T-helper 2 cell (primary cell): ENCODE measurements at places on chromosomes 7 and 10.
A peak's percentile ranks its signal among the peaks of the same experiment; 100 is the strongest.

- DNase-seq = no peak
These were observed 219.6 kb downstream of the ARHGAP12 start for GRCh38 chr10:31709028-31709427.

- DNase-seq = no peak
These were observed 15.0 kb downstream of the ARPC1A start for GRCh38 chr7:99340659-99341058.

GRCh38 chr10:12022580-12023257 is 19.9 kb downstream of the UPF2 start:
- no peak for DNase-seq

- DNase-seq = no peak
These were observed 24.2 kb downstream of the SORBS1 start for GRCh38 chr10:95536894-95537541.

DNA sequence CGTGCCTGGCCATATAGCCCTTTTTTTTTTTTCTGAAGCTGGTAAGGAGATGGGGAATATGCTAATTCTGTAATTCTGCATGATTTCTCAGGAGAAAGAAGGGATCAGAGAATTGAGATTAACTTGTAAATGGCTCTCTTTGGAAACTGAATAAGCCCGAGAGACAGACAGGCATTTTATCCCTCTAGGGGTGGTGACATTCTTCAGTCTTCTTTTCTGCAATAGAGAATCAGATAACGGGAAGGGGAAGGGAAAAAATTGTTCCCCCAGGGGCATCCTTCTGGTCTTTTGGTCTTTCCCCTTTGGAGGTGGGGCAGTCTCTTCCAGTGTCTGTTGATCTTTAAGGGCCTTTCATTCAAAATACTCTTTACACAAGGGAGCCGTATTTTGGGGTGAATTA is 34.2 kb downstream of the HK1 start:
- no peak for DNase-seq

GRCh38 chr10:79378383-79378646 is 31.0 kb downstream of the PPIF start:
- DNase-seq = no peak

DNA sequence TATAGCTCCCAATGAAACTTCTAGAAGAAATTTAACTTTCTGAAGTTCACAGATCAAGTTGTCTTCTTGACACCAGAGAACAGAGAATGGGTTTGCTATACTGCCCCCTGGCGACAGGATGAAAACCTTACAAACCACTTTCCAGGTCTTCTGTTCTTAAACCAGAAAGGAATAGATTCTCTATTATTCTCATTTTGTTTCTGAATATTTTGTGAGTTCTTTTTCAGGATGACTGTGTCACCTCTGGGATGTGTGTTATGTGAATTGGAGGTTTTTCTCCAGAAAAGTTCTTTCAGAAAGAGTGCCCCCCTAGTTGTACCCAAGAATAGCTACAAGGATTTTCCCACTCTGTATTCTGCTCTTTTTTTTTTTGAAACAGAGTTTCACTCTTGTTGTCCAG is 6.3 kb downstream of the IFT22 start:
- no peak for DNase-seq

DNA sequence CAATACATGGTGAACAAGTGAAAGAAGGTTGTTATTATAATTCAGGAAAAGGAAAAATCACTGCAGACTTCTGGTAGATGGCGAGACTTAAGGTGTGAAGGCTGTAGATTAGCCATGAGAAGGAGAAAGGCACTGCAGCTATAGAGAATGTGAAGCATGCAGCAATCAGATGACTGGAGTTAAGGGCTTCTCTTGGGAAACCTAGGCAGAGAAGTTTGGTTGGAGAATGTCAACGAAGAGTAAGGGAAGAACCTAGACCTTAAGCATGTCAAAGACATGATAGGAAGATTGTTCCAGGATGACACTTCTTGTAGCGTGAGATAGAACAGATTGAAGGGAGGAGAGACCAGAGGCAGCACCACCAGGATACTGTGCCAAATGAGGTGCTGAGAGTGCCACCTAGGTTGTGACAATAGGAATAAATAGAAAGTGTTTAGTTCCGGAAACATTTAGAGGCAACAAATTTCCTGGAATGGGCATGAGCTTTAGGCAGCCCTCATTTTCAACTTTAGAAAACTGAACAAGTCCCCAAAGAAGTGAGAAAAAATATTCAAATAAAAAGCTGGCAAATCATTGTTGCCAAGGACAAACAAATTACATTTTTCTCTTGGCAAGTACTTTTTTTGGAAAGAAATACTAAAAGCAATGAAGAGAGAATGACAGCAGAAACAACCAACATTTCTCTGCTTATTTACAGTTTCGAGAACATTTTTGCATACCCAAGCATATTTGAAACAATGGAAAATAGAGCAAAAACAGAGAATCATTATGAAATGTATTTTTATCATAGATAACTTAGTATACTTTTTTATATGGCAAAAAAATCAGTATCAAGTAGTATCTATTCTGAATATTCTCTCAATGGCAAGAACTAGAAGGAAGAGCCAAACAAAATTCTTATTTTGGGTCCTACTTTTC is 4.9 kb downstream of the LRRC17 start:
- no peak for DNase-seq

DNA sequence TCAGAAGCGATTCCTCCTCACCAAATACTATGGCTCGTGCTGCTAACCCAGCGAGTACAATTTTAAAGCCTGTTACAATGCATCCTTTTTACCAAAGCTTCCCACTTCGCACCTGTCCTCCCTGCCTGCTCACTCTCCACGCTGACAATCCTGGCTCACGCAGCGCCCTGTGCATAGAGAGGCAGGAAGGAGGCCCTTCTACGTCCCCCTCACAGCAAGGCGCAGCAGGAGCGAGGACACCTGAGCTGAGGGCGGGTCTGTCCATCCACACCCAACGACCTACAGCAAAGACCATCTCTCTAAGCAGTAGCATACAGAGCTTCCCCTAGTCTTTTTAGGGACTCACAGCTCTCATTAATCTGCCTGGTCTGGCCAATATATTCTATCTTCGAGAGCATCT is 46.0 kb downstream of the MKI67 start:
- DNase-seq = no peak

- no peak for DNase-seq
These were observed 468.0 kb downstream of the PARD3 start for GRCh38 chr10:34347131-34347530.

DNA sequence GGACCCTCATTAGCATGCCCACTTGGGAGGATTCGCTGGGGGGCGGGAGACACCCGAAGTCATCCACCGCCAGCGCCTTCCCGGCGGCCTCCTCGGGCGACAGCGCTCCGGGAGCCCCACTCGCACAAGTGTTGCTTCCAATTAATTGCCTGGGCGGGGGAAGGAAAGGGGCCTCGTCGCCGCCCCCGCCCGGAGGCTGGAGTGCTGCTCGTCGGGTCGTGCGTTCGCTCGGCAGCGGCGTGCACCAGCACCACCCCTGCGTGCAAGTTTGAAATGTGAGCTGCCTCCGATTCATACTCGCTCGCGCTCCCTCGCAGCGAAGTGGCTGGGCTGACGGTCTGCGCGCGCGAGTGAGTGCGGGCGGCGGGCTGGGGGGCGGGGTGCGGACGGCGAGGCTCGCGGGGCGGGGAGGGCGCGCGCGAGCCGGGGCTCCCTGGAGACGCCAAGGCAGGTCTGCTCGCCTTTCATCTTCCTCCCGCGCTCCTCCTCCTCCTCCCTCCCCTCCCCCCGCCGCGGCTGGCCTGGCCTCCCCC is 104.6 kb upstream of the PPIF start:
- DNase-seq = peak; percentile 89

DNA sequence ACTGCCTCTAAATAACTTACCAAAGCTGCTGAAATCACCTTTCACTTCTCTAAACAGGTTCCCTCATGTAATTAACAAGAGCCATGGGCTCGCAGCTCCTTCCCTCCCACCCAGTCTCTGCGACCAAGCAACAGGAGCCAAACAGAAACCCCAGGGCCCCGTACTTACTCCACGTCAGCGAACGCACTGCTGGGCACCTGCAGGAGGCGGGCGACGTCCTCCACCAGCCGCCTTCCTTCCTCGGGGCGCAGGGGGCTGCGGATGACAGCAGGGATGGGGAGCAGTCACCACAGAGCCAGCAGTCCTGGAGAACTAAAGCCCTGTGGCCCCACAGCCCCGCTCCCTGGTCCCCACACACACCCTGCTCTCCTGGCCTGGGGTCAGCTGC is 477.0 kb downstream of the PTPRN2 start:
- no peak for DNase-seq

DNA sequence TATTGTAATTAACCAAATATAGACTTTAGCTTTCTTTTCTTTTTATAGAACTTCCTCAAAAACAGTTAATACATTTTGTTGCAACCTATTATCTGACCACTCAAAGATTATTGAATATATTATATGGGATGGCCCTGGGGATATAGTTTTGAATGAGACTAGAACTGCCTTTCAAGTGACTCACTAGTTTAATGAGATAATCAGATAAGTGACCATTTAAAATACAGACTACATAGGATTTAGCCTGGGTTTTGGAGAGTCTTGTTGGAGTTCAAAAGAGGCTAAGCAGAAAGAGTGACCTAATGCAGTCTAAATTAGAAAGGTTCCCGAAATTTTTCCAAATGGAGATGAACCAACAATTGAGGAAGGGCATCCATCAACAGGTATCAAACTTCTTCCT is 305.2 kb upstream of the ETV1 start:
- DNase-seq = no peak

DNA sequence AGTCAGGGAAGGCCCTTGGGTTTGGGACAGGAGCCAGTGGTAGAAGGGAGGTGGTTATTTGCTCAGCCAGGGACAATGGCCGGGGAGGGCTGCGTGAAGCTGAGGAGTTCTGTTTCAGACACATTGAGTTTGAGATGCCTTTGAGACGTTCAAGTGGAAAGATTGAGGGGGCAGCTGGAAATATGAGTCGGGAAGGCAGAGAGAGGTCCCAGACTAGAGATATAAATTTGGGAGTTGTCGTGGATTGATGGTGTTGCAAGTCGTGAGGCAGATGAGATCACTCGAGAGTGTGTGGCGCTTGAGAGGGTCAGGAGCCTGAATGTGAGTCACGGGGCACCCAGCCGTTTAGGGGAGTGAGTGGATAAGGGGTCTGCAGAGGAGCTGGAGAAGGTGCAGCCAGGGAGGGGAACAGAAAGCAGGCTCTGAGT is 73.3 kb downstream of the ZMIZ1 start:
- no peak for DNase-seq

GRCh38 chr7:91892821-91893340 is 12.4 kb upstream of the MTERF1 start:
- DNase-seq = no peak

DNA sequence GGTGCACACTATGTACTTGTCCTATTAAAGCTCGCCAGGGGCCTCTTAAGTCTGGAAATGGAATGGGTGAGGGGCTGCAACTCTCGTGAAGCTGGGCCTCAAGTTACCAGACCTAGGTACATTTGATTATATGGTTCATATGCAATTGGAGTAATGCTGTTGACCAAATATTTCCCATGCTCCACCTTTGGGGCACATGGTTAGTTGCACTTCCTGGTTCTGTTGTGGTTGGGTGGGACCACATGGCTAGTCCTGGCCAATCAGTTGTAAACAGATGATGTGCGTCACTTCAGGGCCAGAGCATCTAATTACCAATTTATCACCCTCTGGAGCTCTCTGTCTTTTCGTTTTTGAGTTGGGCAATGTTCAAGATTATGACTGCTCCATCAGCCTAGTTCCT is 39.5 kb upstream of the OPN4 start:
- no peak for DNase-seq

DNA sequence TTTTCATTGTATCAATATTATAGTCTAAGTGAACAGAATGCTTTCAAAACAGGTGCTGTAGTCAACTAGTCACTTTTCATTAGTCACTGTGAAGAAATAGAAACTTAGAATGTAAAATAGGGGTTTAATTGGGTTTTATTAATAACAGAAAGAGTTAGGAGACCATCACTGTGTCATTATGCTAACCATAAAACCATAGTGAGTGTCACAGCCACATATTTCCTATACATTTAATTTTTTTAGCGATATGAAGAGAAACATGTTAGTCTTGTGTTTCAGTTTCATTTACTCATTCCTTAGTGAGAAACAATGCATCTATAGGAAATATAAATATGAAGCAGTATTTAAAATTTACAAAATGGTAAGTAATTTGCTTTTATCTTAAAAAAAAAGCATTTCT is 22.2 kb downstream of the SPAG6 start:
- no peak for DNase-seq

DNA sequence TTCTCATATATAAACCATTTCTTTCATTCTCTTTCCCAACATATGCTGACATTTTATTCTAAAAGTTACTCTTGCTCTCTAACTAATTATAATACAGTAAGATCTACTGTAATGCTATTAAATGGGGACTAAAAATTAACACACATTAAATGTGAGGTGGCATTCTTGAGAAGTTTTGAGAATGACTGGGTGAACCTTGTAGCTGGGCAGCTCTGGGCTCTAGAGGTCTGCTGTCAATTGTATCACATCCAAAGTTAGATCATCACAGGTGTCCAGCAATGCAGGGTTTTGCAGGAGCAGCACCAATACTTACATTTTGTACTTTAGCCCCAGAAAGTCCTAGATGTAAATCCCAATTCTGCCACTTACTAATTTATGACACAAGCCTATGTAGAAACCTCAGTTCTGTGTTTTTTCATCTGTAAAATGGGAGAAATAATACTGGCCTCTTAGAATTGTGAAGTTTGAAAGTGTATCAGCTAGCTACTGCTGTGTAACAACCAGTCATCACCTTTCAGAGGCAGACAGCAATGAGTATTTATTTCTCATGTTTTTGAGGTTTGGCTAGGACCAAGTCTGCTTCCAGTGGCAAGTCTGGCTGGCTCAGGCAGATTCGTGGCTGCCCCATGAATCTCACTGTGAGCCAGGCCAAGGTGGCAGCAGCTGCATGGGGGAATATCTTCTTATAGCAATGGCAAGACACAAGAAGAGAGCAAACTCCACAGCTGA is 79.6 kb upstream of the EMX2 start:
- no peak for DNase-seq

- no peak for DNase-seq
These were observed 233.0 kb downstream of the WDR11 start for GRCh38 chr10:121084016-121084674.

DNA sequence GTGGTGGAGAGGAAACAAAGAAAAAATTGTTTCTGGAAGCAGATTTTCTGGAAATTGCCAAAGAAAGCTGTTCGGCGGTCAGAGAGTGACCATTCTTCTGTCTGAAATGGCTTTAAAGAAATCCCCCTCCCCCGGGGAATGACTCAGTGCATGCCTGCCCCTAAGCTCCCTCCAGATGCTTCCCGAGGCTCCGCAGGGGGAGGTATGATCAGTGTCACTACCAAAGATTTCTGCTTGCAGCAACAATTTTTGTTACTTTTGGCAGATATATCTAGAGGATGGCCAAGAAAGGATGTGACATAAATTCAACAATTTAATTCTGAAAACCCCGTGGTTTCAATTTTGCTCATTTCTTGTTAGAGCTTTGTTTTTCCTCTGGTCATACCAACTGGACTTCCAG is 163.9 kb downstream of the JCAD start:
- DNase-seq = no peak
